NT2/D1 (cell line): ENCODE measurements at places on chromosomes 6 and 20.

GRCh38 chr6:107629548-107630129 lies 139.7 kb downstream of the SOBP start:
- DNase-seq = no peak

- no peak for DNase-seq
These were observed 57.1 kb upstream of the AFDN start for GRCh38 chr6:167769408-167770190.

- no peak for DNase-seq
These were observed 12.2 kb downstream of the BEND3 start for GRCh38 chr6:107103082-107103481.

DNA sequence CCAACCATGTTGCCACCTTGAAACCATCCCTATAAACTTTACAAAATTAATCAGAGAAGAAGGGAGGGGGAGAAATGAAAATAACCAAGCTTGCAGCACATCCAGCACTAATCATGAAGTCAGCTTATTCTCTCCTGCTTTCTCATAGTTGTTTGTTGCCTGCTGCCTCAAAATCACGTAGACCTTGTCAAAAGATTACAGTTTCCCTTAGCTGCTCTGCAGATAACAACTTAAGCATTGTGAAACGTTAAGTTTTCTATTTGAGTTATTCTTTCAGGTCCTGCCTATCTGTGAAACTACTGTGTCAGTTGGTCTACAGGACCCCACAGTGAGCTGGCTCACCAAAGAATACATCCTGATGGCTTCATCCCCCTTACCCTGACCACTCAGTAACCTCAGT lies 32.9 kb downstream of the SLC17A4 start:
- no peak for DNase-seq

DNA sequence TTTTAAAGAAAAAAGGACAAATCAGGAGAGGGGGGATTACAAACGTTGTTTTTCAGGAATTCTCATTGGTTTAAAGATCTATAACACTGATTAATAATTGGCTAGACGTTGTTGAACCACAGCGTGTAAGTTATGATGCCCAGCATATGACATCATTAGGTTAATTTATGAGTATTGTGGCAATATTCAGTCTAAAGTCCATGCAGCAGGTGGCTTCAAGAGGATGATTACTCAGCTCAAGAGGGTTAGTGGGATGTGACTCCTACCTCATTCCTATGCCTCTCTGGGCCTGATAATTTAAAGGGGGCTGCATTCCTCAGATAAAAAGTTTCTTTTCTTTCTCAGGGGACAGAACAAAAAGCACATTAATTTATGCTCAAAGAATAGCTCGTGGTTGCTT lies 1309.0 kb downstream of the EPHA7 start:
- DNase-seq = no peak

GRCh38 chr6:18062733-18063132 lies 59.7 kb downstream of the NHLRC1 start:
- no peak for DNase-seq

GRCh38 chr6:144149894-144150709 lies at the start of gene STX11:
TSS of gene STX11 (plus strand) at chr6:144150517. CDS start at chr6:144186628, 36,111 bp downstream.
- no peak for DNase-seq

DNA sequence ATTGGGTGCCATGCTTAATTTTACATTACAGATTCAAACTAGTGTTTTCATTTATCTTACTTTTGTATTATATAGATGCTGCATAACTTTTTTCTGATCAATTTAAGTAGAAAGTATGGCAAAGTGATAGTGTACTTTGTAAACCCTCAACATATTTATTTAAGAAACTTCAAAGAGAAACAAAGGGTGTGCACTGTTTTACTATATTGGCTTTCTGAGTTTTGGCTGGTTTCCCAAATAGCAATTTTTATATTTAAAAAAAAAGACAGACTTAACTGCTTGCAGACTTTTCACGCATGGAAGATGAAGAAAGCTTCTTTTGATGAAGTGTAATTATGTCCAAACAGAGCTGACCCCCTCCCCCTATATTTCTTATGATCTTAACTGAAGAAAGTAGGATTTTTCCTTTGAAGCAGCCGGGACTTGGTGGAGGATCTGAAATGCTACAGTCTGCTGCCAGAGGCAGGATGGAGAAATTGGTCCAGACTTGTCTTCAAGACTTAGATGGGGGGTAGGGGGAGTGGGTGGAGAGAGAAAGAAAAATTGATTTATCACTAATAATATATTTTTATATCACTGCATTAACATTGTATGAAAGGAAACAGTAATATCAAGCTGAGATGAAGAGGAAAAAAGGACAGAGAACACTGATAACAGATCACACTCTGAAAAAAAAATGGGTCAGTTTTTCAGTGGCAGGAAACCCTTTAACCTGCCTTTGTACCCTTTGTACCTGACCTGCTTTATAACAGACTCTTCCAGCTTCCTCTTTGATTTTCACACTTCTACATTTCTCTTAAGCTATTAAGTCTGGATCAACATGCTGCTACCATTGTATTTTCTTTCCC lies 56.0 kb upstream of the SUPT3H start:
- no peak for DNase-seq

DNA sequence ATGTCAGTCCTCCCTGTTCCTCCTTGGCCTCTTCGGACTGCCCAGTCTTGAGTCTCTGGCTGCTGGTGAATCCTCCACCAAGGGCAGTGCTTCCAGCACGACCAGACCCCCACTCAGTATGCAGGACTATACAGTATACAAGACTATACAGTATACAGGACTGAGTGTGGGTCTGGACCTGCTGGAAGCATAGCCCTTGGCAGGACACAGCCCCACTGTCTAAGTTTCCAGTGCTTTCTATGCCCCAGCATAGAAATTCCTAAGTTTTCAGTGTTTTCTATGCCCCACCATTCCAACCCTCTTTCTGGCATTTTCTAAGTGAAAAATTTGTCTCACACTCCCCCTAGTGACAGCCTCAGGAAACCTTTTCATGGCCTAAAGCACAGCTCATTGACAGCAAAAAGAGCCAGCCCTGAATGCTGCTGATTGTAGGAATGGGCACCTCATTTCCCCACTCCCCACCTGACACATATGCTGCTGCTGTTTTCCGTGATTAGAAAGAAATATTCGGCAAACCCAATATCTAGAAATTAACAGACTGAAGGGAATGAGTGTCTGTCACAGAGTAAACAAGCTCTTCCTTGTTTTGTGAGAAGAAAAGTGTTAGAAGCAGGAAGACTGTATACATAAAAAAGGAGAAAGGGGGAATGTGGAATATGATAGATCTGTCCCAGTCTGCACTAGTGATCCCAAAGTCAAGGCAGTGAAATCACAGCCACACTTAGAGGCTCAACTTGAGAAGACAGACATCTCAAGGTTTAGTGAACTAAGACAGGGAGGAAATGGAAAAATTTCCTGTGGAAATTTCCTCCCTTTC lies 206.9 kb downstream of the IBTK start:
- peak; percentile 16 for DNase-seq
